T-helper 1 cell (primary cell): ENCODE measurements at places on chromosomes 1 and 21.

- no peak for DNase-seq
Observed at GRCh38 chr1:29176576-29176975, 5.1 kb downstream of the SRSF4 start.

DNA sequence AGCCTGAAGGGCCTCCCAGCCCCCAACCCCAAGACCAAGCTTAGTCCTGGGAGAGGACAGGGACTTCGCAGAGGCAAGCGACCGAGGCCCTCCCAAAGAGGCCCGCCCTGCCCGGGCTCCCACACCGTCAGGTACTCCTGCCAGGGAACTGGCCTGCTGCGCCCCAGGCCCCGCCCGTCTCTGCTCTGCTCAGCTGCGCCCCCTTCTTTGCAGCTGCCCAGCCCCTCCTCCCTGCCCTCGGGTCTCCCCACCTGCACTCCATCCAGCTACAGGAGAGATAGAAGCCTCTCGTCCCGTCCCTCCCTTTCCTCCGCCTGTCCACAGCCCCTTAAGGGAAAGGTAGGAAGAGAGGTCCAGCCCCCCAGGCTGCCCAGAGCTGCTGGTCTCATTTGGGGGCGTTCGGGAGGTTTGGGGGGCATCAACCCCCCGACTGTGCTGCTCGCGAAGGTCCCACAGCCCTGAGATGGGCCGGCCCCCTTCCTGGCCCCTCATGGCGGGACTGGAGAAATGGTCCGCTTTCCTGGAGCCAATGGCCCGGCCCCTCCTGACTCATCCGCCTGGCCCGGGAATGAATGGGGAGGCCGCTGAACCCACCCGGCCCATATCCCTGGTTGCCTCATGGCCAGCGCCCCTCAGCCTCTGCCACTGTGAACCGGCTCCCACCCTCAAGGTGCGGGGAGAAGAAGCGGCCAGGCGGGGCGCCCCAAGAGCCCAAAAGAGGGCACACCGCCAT, 21.9 kb upstream of the ARF1 start:
- DNase-seq = no peak

DNA sequence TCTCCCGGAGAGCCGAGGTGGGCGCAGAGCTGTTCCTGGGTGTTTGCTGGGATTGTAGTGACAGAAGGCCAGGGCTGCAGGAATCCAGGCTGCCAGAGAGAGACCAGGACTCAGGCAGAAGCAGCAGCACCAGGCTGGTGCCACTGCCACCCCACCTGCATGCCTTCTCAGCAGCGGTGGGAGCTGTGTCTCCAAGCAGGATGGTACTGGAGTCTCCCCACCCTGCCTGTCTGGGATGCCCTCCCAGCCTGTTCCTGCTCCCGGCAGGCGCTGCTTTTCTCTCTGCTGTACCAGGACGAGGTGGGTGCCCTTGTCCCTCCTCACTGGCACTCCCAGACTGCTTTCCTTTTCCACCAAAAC, 4.5 kb upstream of the HES4 start:
- no peak for DNase-seq

GRCh38 chr1:233328142-233328921, 808 bp downstream of the MAP3K21 start:
- DNase-seq = peak; percentile 7

- peak; percentile 81 for DNase-seq
Observed at GRCh38 chr1:67170751-67171573, 4.7 kb downstream of the IL23R start.

DNA sequence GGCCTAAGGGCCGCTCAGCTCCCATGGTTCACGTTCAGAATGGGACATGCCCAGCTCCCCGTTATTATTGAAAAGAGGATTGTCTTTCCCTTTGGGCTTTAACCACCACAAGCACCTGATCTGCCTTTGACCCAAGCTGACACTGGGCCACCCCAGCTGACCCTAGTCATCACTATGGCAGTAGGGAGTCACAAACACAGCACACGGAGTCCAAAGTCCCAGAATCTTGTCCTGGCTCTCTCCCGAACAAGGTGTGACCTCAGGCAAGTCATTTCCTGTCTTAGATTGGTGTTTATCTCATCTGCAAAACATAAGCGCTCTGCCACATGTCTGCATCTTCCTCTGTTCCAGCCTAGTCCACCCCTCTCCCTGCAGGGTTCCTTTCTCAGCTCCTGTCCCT, 31.5 kb downstream of the IGFN1 start:
- no peak for DNase-seq

- no peak for DNase-seq
Observed at GRCh38 chr1:160453443-160453842, 53.1 kb downstream of the VANGL2 start.

- DNase-seq = no peak
Observed at GRCh38 chr1:44826375-44827196, 16.5 kb downstream of the PTCH2 start.

DNA sequence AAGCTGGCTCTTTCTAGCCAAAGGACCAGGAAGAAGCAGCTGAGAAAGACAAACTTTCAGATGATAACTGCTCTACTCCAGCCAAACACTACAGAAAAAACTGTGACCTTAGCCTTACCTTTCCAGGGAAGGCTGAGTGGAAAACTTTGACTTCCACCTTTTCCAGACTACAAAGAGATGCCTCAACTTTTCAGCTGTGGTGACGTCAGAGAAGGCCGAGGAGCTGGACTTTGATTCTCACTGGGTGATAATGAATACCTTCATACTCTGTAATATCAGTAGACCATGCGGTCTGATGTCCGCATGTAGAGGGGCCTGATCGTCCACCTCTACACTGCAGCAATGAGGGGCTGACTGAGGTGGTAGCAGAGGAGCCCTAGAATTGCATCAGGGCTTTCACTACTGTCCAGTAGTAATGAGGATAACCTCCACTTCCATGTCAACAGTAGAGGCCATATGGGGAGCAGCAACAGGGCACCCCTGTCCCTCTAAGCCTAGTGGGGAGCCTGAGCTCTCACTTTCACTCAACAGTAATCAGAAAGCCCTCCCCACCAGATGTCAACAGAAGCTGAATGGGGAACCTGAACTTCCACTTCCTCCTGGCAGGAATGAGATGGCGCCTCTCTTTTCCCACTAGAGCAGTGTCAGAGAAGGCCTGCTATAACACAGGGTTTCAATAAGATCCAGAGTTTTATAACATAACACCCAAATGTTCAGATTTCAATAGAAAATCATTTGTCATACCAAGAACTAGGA, 28.4 kb upstream of the PADI1 start:
- no peak for DNase-seq

- no peak for DNase-seq
Observed at GRCh38 chr1:202274611-202275010, 67.1 kb downstream of the UBE2T start.

DNA sequence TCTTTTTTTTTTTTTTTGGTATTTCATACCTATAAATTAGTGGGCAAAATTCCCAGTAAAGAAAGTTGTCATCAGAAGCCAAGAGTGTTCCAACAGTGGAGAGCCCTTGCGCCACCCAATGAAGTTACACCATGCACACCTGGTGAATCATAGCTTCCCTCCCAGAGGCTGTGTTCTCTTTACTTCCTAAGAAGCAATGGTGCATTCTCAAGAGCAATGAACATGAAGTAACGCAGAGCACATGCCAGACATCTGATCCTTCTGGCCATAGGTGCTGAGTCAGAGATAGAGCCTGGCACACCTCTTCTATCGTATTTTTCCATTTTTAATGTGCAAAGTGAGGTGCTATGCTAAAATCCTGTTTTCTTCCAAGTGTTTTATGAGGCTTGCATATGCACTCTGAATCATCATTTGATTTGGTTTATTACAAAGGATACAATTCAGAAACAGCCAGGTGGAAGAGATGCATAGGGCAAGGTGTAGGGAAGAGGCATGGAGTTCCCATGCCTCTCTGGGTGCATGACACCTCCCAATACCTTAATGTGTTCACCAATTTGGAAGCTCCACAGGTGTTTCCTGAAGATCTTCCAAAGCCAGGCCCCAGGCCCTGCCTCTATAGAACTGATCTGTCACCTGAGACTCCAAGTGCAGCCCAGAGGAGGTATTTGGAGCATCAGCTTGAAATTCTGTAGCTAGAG, 408.0 kb downstream of the SIPA1L2 start:
- DNase-seq = no peak

- DNase-seq = no peak
Observed at GRCh38 chr1:173152598-173152997, 54.5 kb downstream of the TNFSF4 start.

DNA sequence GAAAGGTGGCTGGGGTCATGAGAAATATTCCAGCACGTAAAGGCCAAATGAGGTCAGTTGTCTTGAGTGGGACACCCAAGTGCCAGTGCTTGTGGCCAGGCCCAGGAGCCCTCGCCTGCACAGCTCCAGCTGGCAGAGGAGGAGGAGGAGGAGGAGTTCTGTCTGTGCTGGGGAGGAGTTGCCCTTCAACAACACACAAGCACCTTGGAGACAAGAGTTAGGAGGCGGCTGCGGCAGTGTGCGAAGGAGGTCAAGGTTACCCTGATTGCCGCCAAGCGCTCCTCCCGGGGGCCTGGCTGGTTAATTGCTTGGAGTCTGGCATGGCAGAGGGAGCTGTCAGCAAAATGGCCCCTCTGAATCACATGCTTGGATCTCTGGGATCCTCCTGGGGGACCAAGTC, 45.1 kb downstream of the GRIK3 start:
- DNase-seq = no peak

DNA sequence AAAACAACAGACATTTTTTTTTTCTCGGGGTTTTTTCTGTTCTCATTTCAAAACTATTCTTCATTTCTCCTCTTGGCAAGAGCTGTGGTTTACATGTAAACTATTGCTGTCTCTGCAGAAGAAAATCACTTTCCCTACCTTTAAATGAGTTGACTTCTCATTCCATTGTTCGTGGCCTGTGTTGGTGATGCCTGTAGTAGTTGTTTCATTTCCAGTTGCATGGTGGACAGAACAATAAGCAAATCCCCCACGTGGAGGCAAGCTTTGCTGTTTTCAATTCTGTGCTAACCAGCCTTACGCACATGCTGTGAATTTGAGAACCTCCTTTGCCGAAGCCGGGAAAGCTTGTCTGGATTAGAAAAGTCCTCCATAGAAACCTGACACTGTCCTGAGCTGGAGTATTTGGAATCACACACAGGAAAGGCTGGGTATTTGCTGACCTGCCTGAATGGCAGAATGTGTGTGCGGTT, 26.2 kb upstream of the MAP3K7CL start:
- DNase-seq = no peak

DNA sequence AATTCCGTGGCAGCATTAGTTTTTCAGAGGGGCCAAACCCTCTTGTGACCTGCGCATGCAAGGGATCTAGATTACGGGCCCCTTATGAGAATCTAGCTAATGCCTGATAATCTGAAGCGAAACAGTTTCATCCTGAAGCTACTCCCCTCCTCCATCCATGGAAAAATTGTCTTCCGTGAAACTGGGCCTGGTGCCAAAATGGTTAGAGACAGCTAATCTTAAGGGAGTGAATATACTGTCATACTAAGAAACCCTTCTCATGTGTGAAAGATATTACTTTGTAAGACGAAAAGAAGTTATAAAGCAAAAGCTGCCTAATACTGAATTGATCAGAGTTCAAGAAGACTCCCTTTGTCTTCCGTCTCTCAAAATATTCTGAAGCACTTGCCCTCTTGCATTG, 166.3 kb downstream of the DUSP10 start:
- DNase-seq = no peak

DNA sequence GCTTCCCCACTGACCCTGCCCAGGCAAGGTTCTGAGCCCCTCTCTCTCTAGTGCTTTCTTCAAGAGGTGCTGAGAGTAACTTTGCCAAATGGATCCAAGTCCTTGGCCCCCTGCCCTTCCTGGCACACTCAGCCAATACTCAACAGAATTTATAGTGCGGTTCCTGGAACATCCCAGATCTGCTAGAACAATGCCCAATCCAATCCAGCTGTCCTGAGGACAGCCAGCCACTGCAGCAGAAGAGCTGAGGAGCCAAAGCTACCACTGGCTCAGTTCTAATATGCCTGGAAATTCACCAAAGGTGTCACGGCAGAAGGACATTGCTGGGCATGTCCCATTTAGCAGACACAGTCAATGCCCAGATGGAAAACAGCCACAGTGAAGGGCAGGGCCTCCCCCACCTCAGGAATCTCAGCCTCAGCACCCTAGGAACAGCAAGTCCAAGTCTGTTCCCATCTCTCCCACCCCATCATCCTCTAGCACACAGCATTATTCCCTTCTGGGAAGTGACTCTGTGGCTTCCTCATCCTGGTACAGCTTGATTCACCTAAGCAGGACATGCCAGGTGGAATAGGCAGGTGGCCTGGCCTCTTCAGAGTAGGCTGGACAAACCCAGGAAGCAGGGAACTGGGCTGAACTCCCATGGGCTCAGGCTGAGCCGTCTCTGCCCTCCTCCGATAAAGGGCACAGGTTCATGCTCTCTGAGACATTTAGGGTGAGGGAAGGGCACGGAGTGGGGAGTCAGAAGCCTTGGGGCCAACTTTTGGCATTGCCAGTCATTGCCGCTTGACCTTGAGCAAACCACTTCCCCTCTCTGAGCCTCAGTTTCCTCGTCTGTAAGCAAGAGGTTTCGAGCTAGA, 24.6 kb downstream of the PMVK start:
- DNase-seq = no peak

DNA sequence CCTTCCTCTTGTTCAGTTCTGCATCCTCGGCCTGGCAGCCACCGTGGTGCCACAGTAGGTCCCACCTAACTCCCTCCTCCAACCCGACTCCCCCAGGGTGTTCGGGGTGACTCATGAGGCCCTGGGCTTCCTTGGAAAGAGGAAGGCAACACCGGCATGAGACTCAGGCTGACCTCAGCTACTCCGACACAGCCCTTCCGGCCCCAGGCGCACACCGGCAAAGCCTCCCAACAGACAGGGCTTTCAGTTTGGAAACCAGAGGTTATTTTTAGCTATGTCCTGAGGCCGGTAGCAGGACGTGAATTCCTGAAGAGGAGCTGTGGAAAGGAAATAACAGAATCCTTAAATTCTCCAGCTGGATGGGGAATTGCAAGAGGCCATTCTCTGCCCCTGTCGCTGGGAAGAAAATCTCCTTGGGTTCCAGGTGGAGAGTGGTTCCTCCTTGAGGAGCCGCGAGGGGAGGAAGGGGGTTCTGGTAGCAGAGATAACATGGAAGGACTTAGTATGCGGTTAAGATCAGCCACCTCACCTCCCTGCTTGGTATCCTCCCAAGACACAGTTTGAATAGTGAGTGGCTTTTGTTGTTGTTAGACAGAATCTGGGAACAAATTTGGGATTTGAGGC, 24.4 kb downstream of the PLXNA2 start:
- no peak for DNase-seq

GRCh38 chr1:19333587-19334354, 21.6 kb downstream of the SLC66A1 start:
- DNase-seq = no peak

DNA sequence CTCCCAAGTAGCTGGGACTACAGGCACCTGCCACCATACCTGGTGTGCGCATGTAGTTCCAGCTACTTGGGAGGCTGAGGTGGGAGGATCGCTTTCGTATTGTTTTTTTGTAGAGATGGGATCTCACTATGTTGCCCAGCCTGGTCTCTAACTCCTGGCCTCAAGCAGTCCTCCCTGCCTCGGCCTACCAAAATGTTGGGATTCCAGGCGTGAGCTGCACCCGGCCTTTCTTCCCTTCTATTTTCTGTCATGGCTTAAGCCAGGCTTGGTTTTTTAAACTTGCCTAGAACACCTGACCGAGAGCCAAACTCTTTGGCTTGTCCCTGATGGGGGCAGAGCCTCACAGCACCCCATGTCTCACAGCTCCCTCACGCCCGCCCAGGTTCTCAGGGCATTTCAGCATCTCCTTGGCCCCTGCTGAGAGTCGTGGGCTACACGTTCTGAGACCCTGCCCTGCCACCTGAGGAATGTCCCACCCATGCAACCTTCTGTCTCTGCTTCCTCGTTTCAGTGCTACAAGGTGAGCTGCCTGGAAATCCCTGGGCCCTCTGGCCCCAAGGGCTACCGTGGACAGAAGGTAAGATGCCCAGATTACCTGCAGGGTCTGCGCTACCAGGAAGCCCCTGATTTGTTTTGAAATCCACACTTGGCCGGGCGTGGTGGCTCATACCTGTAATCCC, 15.7 kb downstream of the COL6A2 start:
- no peak for DNase-seq
